ENCODE measurements at places on chromosomes 1 and 21.
A peak's percentile ranks its signal among the peaks of the same experiment; 100 is the strongest.

DNA sequence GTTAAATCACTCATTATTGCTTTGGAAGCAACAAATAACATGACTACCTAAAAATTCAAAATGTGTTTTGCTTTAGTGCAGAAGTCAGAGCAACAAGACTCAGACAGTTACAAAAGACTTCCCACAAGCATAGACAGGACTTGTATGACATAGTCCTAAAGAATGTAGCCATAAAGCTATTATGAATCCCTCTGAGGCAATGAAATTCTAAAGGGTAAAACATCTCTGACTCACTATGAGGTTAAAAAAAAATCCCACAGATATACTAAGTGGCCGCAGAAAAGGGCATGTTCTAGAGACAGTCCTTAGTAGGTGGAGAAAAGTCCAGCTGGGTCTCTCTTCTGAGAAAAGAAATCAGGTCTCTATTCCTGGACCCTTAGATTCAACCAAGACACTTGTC is 4.9 kb downstream of the PRKAB2 start:
- no peak for DNase-seq

DNA sequence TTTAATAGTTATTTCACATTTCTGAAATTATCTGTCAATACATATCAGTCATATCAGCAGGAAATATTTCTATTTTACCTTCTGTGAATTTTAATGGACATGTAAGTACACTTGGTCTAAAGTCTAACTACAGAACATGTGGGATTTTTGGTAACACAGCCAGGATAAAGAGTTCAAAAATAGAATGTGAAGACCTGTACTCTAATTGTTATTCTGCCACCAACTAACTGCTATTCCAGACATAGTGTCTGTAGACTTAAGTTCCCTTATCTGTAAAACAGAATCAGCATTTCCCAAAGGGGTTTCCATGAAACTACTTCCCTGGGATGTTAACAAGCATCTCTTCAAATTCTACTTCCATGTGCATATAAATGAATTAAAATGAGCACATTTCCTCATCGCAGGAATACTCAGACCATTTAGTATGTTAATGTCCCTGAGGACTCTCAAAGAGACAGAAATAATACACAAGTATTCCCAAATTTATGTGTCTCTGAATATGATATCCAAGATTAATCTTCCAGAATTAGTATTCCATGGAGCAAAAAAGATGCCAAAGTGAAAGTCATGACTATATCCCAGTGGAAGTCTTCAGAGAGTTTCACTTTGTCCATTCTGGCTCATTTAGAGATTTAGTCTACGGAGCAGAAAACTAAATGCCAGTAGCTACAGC is 325.6 kb downstream of the NEGR1 start:
- DNase-seq = no peak

DNA sequence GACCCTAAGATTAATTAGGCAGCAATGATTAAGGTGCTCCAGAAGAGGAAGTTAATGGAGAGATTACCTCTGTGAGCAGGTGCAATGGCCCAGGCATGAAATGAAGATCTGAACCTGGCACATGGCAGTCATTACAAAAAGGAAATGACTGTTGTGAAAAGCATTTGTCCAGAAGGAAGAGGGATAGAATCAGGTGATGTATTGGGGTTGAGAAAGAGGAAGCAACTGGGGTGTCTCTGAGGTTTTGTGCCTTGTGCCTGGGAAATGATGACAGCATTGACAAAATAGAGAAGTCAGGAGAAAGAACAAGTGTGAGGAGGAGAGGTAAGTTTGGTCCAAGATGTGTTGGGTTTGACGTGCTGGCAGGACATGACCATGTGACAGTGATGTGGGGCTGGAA is 5.6 kb downstream of the CRCT1 start:
- DNase-seq = no peak

DNA sequence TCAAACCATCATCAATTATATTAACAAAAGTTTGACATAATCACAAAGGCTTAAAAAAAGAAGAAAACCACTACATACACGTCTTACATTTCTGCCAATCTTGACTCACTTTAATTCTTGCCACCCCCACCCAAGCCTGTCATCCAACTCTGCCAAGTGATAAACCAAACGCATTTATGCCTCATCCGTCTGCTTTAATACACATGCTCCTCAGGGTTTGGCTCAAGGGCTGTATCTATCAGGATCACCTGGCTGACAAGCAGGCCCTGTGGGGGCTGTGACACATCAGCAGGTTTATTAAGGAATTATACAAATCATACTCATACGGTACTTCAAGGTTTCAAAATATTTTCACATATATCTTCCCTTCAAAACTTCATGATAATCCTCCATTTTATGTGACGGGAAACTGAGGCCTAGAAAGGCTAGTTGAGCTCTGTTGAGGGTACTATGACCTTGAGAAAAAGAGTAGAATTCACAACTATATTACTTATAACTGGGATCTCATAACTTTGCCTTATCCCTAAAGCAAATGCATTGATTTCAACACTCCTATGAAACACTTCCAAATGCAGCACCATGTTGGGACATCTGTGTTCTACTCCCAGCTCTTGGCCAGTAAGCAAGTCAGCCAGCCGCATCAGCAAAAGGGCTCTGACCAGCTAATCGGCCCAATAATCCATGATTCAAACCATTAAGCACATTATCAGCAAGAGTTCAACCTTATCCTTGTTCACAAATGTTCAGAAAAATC is 8.7 kb downstream of the SORT1 start:
- DNase-seq = no peak

- DNase-seq = no peak
Observed at GRCh38 chr1:11417162-11417561, 61.8 kb upstream of the DISP3 start.

- peak; percentile 80 for DNase-seq
Observed at GRCh38 chr1:21216835-21217811, 40.4 kb upstream of the EIF4G3 start.

DNA sequence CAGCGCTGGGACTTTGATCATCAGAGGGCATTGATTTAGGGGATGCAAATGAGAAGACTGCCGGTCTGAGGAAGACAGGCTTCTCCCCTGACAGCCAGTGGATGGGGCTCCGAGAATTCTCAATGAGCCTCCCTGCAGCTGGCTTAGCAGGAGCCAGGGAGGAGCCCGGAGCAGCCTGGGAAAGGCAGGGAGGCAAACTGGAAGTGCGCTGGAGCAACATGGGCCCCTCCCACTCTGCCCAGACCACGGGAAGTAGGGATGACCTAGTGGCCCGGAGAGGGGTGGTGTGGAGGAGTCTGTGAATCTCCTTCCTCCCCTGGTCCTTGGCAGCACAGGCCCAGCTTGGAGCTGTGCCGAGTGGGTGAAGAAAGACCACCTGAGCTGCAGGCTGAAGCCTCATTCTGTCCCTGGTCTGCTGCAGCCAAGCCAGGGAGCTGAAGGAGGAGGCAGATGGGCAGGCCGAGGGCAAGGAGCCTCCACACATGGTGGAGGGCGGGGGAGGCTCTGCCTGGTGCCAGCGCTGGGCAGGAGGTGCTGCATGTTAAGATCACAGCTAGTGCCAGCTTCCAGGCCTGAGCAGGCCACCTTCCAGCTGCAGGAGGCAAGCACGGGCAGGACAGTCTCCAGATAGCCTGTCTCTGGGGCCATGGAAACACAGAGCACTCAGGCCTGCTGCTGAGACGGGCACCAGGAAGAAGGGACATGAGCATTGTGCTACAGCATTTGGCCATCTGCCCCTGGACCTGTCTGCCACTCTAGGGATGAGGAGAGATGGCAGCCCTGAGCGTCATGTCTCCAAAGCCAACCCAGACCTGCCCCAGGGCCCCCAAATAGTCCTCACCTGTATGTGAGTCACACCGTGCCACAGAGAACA is 12.2 kb upstream of the CLSTN1 start:
- DNase-seq = no peak

DNA sequence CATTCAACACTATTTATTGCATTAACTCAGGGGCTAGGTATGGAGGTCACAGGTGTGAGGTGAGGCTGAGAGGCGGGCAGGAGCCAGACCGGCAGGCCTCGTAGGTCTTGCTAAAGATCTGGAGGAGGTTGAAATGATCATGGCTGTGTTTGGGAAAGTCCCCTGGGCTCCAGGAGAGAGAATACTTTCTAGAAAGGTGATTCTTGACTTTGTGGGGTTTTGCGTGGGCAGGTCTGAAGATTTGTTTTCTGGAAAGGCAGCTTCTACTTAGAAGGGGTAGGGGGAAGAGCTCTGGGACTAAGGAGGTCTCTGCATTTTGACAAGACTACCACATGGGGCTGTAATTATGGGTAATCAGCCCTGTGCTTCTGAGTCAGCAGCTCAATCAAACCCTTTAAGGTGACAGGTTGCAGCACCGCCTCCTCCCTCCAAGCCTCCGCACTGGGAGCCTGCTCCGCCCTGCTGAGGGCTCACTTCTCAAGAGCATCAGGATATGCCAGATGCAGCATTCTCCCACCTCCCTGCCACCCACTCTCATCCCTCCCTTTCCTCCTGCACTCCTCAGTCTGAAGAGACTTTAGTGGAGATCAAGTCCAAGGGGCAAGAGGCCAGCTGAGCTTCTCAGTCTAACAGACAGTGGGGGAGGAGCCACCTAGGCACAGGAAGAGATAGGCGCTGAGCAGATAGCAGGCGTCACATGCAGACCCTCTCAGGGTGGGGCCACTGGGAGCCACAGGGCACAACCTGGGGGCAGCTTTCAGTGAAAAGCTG is 30.5 kb downstream of the SLC30A1 start:
- DNase-seq = peak; percentile 42

DNA sequence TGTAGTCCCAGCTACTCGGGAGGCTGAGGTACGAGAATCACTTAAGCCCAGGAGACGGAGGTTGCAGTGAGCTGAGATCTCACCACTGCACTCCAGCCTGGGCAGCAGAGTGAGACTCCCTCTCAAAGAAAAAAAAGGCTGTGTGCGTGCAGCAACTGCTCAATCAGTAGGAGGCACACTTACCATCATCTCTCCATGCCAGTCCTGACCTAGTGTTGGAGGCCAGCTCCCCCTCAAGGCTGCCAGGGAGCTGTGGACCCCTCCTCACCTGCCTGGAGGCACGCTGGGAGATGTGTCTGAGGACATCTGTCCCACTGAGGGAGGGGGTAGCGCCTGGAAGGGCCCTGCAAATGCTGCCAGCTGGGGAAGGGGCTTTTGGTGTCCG is 11.9 kb downstream of the RPS6KA1 start:
- no peak for DNase-seq

DNA sequence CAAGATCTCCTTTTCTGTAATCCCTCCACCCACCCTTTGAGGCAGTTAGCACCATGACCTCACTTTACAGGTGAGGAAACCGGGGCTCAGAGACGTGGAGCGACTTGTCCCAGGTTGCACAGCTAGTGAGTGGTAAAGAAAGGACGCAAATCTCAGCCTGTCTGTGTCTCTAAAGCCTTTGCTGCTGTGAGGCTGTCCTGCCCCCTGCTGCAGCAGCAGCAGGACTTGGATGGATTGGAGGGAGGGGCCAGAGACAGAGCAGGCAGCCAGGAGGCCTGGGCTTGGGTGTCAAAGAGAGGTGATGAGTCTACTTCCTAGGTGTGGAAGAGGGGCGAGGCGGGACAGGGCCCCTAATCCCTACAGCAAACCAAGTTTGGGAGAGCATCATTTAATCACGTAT is 69.6 kb downstream of the PTPRU start:
- DNase-seq = no peak

GRCh38 chr1:30191154-30191702 is 532.2 kb downstream of the MATN1 start:
- DNase-seq = peak; percentile 30

GRCh38 chr1:39394598-39394997 is 96.8 kb upstream of the BMP8A start:
- DNase-seq = peak; percentile 25

GRCh38 chr1:30385246-30385995 is 338.0 kb downstream of the MATN1 start:
- DNase-seq = no peak

GRCh38 chr1:156284112-156284511 is at the start of gene TMEM79:
Gene TMEM79, plus strand, starts transcription at chr1:156284325. Its CDS starts 902 bp downstream, at chr1:156285227.
- no peak for DNase-seq

- DNase-seq = no peak
Observed at GRCh38 chr1:74913978-74914377, 181.0 kb downstream of the TYW3 start.

DNA sequence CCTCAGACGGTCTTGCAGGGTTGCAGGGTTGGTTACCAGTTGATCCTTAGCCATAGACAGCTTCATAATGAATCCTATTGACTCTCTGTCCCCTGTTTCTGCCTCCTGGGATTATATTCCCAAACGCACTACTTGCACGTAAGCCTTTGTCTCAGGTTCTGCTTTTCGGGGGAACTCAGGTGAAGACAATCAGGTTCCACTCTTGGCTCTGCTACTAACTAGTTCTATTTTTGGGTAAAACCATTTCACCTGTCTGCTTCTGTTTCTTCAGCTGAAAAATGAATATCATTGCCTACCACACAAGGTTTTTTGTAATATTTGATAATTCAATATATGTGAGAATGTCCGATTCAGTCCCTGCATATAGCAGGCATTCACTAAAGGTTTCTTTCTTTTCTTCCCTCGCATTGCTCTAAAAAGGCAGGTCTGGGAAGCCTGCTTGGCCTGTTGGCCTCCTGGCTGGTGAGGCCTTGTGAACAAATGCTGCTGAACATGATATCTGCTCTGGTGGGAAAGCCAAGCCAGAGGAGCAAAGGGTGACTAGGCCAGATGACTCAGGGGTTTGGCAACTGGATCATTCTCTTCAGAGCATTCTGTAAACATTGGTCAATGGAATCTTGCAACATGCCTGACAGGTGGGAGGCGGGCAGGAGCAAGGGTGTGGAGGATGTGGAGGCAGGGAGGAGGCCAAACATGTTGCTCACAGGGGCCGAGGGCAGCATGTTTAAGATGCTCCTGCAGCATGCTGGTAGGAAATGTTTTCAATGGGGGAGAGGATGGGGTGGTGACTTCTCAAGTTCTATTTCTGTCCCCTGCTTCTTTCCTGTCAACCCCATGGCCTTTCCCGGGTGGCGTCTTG is 23.8 kb downstream of the IER5 start:
- no peak for DNase-seq

GRCh38 chr21:39006571-39007311 is 176.5 kb downstream of the PSMG1 start:
- no peak for DNase-seq

DNA sequence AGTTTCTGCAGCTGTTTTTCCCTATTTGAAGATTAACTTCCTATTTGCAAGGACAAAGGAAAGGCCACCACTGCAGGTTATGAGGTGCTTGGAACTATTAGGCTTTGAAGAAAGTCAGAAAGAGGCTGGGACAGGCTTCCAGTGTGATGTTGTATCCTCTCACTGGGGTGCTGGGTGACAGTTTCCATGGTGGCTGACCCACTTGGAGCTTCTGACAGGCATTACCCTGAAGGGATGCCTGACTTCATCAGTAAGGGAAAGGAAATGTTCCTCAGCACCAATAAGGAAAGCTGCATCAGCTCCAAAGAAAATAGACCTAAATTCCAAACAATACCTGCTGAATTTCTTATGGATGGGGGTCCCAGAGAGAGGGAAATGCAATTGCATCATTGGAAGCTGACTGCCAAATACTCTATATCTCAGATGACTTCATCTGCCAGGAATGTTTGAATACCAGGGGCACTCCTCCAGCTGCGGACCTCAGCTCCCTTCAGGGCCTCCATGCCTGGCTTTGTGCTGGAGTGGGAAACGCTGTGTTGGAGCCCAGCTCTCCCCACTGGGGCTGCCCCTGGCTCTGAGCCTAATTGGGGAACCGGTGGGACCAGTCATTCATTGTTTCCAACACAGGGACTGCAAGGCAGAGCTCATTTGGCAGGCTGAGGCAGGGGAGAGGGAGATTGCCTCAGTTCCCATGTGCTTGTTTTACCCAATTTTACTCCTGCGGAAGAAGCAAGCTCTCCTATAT is 76.6 kb downstream of the RGL1 start:
- no peak for DNase-seq

- no peak for DNase-seq
Observed at GRCh38 chr1:160800645-160801408, 4.9 kb downstream of the LY9 start.
